Stimulated activated CD8-positive, alpha-beta memory T cell treated with anti-CD3 and anti-CD28 coated beads, Interleukin-4, amount 100 ng/mL, for 1 hour (primary cell): ENCODE measurements at places on chromosomes 4 and X.

- no peak for DNase-seq
Measured at GRCh38 chr4:161828061-161828460, 335.7 kb downstream of the FSTL5 start.

DNA sequence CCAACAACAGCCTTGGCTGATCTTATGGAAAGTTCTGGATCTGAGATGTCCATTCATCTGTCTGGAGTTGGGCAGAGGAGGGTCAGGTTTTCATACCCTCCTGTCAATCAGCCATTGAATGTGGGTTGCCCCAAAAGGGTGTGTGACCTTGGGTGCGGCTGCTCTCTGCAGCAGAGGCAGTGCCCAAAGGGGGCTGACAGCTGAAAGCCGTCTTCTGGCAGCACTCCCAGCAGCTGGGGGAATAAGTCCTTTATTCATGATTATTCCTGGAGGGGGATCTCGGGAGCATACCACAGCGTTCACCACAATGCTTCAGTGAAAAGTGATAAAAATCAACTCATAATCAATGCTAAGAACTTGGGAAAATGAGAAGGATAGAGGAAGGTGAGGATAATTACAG, 54.7 kb downstream of the OTC start:
- DNase-seq: no peak

- no peak for DNase-seq
Measured at GRCh38 chrX:69815063-69815462, 199.2 kb downstream of the EDA start.

GRCh38 chr4:126318376-126318775, 1003.6 kb downstream of the FAT4 start:
- no peak for DNase-seq

- no peak for DNase-seq
Measured at GRCh38 chr4:84917869-84918600, 48.5 kb downstream of the WDFY3 start.

GRCh38 chr4:154593868-154594267, 3.3 kb upstream of the FGA start:
- DNase-seq: no peak

DNA sequence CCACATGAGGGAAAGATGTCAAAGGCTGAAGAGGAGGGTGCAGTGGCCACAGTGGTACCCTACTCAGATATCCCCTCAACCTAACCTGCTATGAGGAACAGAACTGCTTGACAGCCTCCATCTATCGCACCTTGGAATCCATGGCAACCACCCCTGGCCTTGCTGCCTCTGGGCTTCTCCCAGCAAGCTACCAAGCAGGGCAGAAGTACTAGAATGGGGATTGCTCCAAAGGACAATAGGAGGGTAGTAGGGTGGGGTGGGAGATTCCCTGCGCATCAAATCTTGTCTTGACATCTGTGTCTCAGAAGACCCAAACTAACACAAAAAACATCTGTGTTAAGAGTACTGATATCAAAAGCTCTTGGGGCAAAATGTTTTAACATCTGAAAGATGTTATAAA, 118.2 kb downstream of the FBXW7 start:
- DNase-seq: no peak

DNA sequence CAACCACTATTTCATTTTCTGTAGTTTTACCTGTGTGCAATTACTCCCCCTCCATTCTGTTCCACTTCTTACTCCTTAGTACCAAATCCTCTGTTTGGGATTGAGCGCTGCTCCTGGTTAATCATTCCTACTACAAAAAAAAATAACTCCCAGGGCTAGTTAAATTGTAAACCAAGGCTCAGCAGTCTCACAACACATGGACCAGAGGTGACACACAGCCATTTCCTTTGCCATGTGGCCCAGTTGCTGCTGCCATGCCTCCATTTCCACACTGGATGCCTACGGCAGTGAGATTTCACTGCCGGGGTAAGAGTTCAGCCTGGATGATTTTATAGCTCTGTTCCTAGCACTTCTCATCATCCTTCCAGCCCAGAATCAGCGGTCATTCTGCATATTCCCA, 107.2 kb downstream of the AKAP4 start:
- no peak for DNase-seq

DNA sequence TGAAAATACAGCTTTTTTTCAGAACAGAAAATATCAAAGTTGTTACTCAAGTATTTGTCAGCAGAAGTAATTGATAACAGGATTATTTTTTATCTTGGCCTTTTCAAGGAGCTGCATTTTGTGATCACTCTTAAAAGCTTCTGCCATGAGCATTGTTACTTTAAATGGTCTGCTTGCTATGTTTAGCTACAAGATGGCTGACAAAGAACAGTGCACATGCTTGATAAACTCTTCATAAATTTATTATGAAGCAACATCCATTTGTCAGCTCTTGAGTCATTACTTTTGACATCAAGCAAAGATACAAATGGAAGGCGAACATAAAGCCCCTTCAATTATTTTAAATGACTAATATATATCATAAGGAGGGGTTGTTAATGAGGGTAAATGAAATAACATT, 205.4 kb upstream of the RPS6KA3 start:
- DNase-seq: no peak

DNA sequence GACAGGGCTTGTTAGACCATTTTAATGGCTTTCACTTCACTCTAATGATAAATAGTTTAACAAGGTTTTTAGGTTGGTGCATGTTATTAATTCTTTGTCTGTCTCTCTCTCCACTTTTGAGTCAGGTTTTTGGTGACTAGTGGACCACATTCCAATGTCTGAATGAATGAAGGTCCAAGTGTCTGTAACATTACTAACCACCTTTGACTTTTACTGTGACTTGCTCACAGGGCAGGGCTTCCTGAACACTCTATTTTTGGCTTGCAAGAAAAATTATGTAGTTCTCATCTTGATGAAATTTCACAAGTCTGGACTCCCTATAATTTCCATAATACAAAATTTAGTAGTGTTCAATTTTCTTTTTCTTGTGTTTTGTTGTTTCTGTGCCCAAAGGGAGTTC, 78.9 kb upstream of the BMPR1B start:
- no peak for DNase-seq

DNA sequence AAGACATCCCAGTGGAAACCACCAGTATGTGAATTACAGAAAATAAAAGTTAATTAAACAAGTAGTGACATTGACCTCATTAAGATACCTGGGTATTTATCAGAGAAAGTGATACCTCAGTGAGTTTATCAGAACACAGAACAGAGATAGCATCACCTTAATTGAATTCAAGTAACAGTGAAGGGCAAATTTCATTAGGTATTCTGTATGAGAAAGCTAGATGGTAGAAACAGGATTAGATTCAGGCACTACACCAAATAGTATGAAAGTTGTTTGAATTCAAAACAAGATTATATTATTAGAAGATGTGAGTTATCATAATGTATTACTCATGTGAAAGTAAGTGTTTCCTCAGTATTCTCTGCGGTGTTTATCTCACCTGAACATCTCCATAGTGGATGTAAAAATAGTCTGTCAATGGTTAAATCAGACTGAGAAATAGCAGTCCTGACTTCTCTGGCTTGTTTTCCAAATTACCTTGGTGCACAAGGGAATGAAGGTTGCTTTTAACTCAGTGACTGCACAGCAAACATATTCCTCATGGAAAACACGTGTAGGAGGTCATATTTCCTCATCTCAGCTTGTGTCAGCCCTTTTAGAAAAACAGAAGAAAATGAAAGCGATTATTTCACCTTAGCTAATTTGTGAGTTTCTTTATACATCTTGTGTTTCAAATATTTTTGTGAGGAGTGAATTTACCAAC, 79.9 kb upstream of the PCDH18 start:
- DNase-seq: no peak

GRCh38 chr4:127304356-127304755, 328.4 kb upstream of the INTU start:
- no peak for DNase-seq

DNA sequence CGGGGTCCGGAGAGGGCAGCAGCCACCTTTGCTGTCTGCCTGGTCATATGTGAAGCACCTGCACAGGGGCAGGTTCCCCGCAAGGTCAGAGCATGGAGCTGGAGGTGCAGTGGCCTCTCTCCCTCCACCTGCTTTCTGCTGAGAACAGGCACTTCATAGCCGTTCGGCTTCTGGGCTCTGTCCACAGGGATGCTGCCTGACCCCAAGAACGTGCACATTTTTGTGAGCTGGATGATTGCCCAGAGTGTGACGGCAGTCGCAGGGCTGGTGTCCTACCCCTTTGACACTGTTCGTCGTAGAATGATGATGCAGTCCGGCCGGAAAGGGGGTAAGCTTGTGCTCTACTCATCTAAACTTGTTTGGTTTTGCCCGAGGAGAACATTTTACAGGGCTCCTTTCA, 2.5 kb downstream of the SLC25A4 start:
- DNase-seq: no peak

DNA sequence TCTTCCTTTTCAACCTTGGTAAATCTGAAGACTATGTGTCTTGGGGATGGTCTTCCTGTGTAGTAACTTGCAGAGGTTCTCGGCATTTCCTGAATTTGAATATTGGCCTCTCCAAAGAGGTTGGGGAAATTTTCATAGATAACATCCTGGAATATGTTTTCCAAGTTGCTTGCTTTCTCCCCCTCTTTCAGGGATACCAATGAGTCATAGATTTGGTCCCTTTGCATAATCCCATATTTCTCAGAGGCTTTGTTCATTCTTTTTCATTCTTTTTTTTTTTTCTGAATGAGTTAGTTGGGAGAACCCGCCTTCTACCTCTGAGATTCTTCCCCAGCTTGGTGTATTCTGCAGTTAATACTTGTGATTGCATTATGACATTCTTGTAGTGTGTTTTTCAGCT, 549.2 kb upstream of the AMOT start:
- DNase-seq: no peak

DNA sequence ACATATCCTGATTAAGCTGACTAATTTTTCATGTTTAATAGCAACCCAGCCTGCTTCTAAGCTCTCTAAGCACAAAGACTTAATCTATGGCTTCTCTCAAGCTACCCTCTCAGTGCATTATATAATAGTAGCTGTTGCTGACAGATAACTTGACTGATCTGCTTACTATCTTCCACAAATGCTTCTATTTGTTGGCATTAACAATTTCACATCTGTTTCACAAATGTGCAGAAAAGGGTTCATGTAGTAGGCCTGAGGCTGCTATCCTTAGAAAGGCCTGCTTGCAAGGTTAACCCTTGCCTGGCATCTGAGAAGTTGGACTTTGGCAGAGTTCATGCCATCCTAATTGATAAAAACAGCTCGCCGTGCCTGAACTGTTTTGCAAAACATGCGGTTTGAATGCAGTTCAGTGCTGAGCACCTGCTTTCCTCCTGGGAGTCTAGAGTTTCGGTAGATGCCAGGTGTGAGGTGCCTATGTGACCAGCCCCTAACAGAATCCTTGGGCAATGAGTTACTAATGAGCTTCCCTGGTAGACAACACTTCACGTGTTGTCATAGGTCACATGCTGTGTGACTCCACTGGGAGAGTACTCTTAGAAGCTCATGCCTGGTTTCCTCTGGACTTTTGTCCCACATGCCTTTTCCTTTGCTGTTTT, 68.4 kb downstream of the NSG1 start:
- DNase-seq: no peak

- no peak for DNase-seq
Measured at GRCh38 chr4:67933038-67933437, 30.3 kb downstream of the TMPRSS11A start.

DNA sequence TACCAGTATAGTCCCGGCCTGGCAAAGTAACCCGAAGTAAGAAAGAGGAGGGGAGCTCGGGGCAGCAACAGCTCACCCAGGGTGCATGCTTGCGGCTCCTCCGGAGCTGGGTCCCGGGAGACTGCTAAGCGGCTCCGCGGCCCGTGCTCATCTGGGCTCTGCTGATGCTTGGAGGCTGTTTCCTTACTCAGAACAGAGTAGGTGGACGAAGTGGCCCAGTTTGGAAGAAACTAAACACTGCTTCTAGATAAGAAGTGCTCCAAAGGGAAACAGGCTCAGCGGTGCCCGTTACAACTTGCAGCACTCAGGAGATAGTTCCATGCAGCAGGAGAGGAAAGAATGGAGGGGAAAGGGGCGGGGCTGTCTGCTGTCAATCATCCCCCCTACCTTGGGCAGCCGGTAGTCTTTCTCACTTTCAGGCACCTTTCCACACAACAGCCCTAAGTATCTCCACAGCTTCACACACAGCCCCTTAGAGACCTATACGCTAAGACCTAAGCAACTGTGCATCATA, at the start of gene COL4A6:
TSS of gene COL4A6 (minus strand) at position 313 of the 514 bp plus-strand sequence. CDS start at position 87, 226 bp downstream.
- no peak for DNase-seq

- DNase-seq: no peak
Measured at GRCh38 chr4:95294321-95294720, 254.5 kb downstream of the UNC5C start.

DNA sequence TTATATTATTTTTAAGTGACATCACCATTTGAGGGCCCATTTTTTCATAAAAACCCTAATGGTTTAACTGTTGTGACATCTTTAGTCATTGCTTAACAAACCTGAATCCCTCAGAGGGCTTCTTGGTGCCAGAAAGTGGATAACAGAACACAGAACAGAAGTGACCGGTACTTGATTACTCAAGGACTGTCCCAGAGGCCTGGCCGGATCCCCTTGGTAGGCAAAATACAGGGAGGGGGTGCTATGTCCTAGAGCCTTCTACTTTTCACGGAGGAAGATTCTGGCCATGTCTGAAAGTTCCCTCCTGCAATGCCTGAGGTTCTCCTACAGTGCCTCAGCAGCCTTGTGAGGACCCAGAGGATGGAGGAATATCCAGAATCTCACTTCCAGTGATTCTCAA, 94.3 kb upstream of the DCLK2 start:
- DNase-seq: no peak

GRCh38 chr4:18390655-18391353, 369.2 kb upstream of the LCORL start:
- DNase-seq: no peak

- DNase-seq: no peak
Measured at GRCh38 chr4:41994461-41994985, 4.2 kb downstream of the SLC30A9 start.

DNA sequence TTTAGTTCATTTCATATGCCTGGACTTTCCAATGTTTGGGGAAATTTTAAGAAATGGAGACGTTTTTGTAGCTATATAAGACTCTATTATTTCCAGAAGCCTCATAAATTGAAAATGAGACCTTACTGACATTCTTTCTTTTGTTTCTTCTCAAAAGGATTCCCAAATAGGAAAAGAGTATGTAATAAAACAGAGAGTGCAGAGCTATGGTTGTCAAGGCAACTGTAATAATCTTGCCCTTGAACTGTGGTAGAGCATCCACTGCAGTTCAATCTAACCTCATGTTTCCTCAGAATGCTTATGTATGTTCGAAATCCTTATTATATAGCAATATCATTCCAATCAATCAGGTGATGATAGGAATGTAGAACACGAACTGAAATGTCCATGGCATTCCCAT, 54.1 kb downstream of the AMELX start:
- DNase-seq: no peak

DNA sequence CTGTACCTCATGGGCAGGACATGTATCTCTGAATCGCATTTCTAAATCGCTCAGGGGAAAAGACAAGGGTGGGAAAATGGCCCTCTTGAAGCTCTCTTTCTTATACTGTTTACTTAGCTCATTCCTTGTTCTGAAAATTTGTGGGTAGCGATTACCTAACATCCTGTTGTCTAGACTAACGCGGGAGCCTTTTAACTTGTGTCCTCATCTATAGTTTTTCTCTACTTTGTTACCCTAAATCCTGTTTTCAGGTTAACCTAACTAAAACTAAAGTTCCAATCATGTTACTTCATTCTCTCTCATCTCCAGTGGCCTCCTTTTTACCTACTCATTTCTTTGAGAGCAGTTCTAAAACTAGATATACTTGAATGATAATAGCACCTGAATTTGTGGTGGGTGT, 45.0 kb downstream of the SNX25 start:
- DNase-seq: no peak

- no peak for DNase-seq
Measured at GRCh38 chr4:89247951-89248350, 59.6 kb downstream of the GPRIN3 start.
